ENCODE measurements at places on chromosomes 12 and 14. TPM values are rescaled to one million over a fixed set of nuclear protein-coding genes. Genes with fewer than 3 reads are reported as not detected.

The REP15 gene
- 1.6 TPM for total RNA-seq

The CELA1 gene
- total RNA-seq = not detected

The NUAK1 gene
- 6.0 TPM for total RNA-seq

The PTPN6 gene
- total RNA-seq = not detected

Measured in LHCN-M2 (cell line).